ENCODE measurements at places on chromosomes 5 and 9.

GRCh38 chr9:123356851-123357742 lies 1.1 kb downstream of the CRB2 start:
- no peak for DNase-seq

- DNase-seq, result no peak
Measured at GRCh38 chr5:77064040-77064439, 23.0 kb downstream of the ZBED3 start.

- peak; percentile 29 for DNase-seq
Measured at GRCh38 chr5:40653221-40654022, 26.3 kb upstream of the PTGER4 start.

DNA sequence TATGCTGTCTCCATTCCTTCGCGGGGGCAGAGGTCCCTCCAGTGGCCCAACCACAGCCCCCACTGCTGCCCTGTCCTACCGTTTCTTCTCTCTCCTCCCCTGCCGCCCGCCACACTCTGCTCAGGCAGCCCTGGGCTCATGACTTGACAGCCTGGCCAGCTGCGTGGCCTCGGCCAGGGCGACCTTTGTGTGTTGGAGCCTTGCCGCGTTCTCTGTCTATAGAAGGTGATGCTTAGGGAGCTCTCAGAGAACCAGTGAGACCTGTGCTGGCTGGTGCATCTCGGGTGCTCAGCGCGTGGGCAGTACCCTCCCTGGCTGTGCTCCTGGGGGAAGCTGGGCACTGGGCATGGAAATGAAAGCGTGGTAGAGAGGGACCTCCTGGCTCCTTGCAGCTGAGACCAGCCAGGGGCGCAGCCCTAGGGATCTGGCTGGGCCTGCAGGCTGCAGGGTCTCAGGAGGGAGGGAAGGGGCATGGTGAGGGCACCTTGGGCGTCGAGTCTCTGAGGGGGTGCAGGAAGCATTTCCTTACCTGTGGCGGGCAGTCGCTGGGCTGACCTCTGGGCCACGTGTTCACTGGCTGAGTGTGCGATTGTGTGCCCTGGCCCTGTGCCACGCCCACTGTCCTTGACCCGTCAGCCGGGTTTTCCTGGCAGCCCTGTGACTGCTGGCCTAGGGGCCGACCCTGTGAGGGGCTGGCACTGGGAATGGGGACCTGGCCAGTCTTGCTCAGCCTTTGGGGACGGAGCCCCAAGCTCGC lies 50.3 kb downstream of the RXRA start:
- DNase-seq, result no peak

DNA sequence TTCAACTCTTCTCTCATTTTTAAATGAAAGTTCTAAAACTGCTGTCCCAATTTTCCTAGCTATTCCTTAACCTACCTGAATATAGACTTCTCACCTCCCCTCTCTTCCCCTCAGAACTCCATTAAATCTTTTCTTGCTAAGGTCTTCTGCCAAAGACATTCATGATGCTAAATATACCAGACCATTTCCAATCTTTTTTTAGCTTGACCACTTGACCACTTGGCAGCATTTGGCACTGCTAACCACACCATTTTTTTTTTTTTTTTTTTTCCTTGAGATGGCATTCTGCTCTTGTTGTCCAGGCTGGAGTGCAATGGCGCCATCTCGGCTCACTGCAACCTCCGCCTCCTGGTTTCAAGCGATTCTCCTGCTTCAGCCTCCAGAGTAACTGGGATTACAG lies 3.6 kb upstream of the ZNF131 start:
- DNase-seq, result no peak

- DNase-seq, result no peak
Measured at GRCh38 chr9:33426843-33427293, 20.5 kb downstream of the AQP3 start.

DNA sequence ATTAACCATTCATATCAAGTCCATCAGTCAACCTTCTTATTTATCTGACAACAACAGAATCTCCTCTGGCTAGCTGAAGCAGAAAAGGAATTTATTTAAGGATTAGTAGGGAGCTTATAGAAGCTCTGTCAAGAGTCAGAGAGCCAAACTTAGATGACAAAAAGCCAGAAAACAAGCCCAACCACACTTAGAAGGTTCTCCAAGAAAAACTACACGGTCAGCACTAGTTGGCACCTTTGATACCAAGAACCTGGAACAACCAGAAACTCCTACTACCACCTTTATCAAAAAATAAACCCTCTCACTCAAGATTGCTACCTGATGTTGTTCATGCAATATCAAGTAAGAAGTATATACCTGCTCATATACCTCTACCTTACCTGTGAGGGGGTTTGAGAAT lies 36.9 kb downstream of the RANBP6 start:
- DNase-seq, result no peak

DNA sequence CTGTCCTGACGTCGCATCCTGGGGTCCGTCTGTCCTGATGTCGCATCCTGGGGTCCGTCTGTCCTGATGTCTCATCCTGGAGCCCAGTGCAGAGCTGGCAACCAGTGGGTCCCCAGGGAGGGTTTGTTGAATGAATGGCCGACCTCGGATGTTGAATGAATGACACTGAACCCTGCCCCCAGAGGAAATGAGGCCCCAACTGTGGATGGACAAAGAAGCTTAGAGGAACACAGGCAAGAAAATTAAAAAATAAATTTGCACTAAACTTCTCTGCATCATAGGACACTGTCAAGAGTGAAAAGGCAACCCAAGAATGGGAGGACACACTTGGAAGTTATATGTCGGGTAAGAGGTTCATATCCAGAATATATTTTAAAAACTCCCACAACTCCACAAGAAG lies 47.7 kb upstream of the NOTCH1 start:
- no peak for DNase-seq

DNA sequence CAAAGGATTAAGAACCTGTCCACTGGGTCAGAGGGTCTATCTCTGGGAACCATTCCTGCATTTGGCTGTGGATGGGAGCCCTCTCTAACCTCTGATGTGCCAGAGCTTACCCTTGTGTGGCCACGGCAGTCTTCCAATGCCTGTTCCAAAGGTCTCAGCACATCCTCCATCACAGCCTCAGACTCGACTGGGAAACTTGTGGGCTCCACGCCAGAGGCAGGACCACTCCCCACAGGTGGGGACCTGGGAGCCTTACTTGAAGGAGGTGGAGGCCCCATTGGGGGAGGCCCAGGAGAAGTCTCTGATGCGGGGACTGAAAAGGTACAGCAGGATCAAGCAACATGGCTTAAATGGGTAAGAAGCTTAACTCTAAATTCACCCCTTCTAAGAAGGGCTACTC lies 4.4 kb downstream of the EIF4EBP3 start:
- DNase-seq, result no peak

- no peak for DNase-seq
Measured at GRCh38 chr9:104240890-104241289, 146.8 kb downstream of the SMC2 start.

- no peak for DNase-seq
Measured at GRCh38 chr9:132588098-132588497, 5.7 kb downstream of the BARHL1 start.

GRCh38 chr5:107640568-107640967 lies 30.2 kb downstream of the EFNA5 start:
- no peak for DNase-seq

- DNase-seq, result no peak
Measured at GRCh38 chr5:174729075-174729680, 4.8 kb downstream of the MSX2 start.

DNA sequence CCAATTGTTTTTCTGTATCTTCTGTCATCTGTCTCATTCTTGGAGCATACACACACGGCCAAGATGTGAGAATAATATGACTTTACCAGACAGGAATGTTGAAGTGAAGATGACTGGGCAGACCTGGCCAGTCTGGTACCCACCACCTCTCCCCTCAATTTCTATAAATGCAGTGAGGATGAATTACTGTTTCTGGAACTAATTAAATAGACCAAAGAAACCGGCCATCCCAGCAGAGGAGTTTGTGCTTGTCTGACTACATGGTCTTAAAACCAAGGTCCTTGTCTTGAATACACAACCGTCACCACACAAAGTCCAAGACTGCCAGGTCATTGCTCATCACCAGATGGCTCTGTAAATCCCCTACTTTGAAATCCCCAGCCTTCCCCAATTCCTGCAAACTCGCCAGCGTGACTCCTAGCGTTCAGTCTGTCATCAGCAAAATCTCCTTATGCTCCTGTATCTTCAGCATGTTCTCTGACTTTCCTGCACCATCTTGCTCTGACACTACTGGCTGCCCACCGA lies 147.2 kb downstream of the PDE4D start:
- no peak for DNase-seq

DNA sequence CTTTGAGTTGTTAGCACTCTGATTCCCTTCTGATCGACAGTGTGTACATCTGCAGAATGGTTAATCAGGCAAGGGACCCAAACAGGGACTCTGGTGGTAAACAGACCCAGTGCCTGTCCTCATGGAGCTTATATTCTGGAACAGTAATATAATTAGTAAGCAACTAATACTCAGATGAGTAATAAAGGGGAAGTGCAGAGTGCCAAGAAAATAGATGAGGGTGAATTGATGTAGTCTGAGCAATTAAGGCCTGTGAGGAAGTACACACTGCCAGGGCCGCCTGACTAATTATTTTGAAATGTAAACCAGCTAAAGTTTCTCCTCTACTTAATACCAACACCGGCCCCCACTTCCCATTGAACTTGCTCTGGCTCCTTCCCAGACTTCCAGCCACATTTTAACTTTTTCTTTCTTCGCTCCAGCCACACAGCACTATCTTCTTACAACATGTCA lies 4.2 kb downstream of the DHX29 start:
- no peak for DNase-seq

GRCh38 chr5:14145435-14146334 lies 2.5 kb downstream of the TRIO start:
- DNase-seq, result no peak

DNA sequence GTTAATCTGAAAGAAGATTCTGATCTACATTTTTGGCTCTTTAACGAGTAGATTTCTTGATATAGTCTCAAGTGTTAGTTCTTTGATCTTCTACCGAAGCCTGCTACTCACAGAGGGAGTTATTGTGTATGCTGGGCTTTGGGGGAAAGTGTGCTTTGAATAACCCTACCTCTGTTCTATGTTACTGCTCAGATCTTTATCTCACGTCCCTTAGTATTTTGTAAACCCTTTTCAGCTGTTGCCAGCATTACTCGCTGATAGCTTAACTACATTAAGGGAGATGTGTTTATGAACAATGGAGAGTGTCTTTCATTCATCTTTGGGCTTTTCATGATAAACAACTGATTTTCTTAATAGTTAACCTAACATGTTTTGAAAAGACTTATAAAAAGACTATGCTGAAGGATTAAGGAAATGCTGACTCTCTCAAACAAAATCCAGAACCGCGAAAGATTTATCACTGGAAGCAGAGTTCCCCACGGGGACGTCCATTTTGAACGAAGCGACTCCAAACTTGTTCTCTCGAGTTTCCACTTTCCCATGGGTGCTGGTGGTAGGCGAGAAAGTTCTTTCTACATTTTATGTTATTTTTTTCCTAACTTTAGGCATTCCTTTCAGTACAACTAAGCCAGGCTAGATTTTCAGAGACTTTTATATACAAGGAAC lies 27.9 kb upstream of the ALDH1A1 start:
- no peak for DNase-seq

DNA sequence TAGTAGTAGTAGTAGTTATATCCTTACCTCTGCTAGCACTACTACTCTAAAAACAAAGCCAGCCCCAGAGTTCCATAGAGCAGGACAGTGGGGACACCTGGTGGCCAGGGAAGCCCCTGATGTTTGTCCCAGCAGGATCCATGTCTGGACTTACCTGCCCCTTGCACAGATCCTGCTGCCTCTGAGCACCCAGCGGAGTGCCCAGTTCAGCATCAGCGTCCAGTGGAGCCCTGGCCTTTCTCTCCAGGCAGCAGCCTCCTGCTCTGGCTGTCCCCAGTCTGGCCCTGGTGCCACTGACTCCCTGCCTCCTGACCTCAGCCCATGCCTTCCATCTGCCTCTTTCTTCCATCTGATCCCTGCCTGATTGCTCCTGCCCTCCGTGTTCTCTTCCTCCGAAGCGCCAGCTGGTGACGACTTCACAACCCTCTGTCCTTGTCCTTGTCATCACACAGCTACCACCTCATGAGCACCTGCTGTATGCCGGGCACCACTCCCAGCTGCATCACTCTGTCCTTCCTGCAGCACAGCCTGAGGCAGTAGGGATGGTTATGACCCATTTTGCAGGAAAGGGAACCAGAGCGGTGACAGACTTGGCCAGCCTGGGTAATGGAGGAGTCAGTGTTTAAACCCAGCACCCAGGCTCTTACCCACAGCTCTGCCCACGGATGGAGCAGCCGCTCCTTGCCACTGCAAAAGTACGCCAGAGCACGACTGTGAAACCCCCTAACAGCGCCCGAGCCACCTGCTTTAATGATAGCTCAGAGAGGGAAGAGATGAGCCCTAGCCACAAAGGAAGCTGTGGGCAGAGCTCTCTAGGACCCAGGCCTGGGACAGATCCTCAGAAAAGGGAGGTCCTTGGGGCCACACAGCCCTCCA lies 11.5 kb downstream of the SARDH start:
- DNase-seq, result peak; percentile 40

- DNase-seq, result no peak
Measured at GRCh38 chr5:113105693-113106280, 129.2 kb downstream of the DCP2 start.

- no peak for DNase-seq
Measured at GRCh38 chr9:94181408-94182181, 77.5 kb upstream of the ZNF169 start.

GRCh38 chr9:114602620-114603019 lies 8.5 kb upstream of the TMEM268 start:
- no peak for DNase-seq

DNA sequence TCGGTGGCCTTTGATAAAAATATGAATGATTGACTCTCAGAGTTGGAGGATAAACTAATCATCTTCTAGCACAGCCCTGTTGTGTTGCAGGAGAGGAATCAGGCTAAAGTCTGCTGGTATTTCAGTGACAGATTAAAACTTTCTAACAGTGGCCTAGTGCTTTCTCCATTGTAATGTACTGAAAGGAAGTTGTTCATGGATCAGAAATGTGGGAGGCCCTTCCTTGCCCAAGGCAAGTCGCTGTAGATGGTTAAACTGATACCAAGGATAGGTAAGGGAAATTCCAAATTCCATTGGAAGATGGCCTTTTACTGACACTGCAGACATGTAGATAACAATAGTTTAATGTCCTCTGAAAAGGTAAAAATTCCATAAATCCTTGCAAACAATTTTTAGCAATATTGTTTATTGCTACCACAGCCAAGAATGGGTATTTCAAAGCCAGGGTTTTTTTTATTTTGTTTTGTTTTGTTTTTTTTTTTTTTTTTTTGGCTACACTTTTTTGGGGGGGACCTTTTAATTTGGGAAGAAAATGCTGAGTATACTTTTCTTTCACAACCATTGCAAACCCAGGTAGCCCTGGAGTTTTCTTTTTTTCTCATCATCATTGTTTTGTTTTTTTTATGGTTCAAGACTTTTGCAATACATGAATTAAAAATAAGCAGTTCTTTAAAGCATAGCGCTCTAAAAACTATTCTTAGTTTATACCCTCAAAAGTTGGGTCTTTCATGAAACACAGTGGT lies 35.5 kb downstream of the WDR36 start:
- no peak for DNase-seq

Data from CD8-positive, alpha-beta memory T cell (primary cell).